Left cardiac atrium (tissue), 4 donors: ENCODE measurements at places on chromosomes 1 and 21.

- DNase-seq = peak; percentile 73
These were observed 382 bp downstream of the GPBP1L1 start for GRCh38 chr1:45686015-45686287.

- DNase-seq = no peak
These were observed 859.3 kb downstream of the KCNT2 start for GRCh38 chr1:195748969-195749368.

- no peak for DNase-seq
These were observed 279.5 kb downstream of the DUSP10 start for GRCh38 chr1:221462345-221462744.

DNA sequence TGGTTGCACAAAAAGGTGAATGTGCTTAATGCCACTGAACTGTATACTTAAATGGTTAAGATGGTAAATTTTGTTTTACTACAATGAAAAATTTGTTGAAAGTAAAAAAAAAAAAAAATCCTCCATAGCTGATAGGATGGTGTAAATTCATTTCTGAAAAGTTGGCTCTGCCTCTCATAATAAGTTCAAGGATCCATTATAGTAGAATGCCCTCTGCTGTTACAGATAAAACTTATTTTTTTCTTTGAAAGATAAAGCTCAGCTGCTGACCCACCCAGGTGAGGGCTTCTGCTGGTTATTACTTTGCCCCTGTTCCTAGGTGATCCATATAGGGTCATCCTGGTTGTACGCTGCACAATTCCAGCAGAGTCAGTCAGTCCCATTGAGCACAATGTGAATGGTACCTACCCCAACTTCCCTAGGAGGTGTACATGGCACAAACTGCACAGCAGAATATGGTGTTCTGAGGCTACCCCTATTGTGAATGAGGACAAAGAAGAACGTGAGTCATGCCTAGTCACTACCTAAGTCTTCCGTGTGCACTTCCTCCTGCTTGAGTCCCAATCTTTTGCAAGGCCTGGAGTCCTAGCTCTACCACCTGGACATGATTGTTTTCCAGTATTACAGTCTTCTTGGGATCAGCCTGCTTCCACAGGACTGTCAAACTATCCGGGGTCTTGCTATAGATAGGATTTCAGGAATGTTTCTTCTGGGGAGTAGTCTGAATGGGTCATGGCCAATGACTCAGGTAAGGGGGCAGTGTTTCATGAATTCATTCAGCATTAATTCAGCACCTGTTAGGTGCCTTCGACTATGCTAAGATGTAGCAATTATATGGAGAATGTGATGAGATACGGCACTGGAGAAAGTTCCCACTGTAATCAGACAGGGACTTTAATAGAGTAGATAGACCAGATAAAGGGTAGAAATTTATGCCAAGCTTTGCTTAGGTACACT is 20.8 kb upstream of the CD5L start:
- DNase-seq = no peak

GRCh38 chr1:90731382-90732050 is 14.4 kb upstream of the BARHL2 start:
- DNase-seq = no peak

DNA sequence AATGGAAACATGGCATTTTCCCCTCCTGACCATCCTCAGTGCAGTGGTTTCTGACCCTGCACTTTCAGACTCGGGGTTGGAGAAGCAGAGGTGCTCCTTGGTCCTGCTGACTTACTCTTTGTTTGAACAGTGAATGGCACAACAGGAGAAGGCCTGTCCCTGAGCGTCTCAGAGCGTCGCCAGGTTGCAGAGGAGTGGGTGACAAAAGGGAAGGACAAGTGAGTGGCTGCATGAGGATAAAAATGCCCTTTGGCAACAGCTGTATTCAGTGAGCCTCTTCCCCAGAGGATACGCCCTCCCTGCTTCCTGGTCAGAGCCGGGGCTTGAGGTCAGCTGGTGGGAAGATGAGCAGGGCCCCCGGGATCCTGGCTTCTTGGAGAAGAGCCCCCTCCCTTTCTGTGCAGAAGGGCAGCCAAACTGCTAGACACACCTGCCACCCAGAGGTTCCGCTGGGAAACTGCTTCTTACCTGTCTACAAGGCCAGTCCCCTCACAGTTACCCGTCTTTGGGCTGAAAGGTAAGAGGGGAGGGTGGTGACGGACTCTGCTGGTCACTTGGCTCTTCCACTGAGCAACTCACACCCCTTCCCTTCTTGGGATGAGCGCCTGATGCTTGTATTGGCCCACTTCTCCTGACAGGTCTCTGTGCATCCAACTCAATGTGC is 16.6 kb downstream of the NPL start:
- no peak for DNase-seq

DNA sequence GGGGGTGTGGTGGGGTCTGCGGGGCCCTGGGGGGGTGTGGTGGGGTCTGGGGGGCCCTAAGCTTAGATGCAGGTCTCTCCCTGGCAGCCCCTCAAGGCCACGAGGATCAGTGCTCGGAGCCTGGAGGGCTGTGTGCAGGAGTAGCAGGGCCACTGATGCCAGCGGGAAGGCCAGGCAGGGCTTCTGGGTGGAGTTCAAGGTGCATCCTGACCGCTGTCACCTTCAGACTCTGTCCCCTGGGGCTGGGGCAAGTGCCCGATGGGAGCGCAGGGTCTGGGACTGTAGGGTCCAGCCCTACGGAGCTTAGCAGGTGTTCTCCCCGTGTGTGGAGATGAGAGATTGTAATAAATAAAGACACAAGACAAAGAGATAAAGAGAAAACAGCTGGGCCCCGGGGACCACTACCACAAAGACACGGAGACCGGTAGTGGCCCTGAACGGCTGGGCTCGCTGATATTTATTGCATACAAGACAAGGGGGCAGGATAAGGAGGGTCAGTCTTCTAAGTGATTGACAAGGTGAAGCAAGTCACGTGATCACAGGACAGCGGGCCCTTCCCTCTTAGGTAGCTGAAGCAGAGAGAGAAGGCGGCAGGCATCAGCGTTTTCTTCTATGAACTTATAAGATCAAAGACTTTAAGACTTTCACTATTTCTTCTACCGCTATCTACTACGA is 8.7 kb downstream of the RNF223 start:
- no peak for DNase-seq

- no peak for DNase-seq
These were observed 81.1 kb downstream of the NR5A2 start for GRCh38 chr1:200108659-200109058.

GRCh38 chr1:168439456-168440375 is 104.1 kb downstream of the XCL2 start:
- peak; percentile 71 for DNase-seq

- no peak for DNase-seq
These were observed at the start of gene SHISAL2A for GRCh38 chr1:52632732-52633290. TSS of gene SHISAL2A (plus strand) at chr1:52633168. CDS start at chr1:52633494, 326 bp downstream.

DNA sequence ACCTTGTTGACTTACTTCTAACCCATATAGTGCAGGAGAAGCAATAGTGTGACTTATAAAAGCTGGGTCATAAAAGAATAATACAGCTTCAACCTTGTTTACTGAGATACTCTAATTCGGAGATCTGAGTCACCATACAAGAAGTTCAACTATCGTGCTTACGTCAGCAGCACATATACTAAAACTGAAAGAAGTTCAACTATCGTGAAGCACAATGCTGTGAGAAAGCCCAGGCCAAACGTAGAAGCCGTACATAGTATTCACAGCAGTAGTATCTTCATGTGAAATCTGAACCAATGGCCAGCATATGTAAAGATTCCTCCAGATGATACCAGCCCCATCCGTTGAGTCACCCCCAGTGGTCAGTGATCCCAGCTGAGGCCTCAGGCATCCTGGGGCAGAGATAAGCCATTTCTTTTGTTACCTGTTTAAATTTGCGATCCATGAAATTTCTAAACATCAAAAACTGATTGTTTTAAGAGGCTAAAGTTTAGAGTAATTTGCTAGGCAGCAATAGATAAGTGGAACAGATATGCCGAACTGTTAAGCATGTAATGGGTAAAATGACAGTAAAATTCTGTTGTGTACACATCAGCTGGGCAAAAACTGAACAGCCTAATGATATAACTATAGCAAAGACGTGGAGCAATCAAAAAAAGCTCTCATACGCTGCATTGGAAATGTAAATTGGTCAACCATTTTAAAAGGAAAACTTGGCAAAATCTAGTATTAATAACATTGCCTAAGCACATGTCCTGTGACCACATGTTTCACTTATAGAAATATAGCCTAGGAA is 53.9 kb upstream of the SAMD13 start:
- no peak for DNase-seq

DNA sequence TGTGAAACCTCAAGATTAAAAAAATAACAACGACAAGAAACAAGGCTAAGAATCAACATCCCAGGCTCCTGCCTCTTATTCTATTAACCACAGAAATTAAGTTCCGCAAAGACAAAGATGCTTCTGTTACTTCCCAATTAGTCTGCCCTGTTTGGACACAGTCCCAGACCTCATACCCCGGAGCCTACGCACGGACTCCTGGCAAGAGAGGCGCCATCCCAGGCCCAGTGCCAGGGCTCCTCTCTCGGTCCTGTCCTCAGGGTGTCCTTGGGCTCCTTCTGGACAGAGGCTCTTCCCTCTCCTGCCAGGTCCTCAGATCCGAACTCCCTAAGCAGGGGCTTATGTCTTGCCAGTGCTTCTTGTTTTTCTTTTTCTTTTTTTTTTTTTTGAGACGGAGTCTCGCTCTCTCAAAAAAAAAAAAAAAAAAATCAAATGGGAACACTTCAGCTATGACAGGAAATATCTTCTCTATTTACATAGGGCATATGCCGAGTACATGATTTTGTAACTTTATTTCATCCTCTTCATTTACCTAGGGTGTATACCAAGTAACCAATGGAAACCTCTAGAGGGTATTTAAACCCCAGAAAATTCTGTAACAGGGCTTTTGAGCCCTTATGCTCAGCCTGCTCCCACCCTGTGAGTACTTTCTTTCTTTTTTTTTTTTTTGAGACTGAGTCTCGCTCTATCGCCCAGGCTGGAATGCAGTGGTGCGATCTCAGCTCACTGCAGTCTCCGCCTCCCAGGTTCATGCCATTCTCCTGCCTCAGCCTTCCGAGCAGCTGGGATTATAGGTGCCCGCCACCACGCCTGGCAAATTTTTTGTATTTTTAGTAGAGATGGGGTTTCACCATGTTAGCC is 11.7 kb upstream of the ENO1 start:
- peak; percentile 91 for DNase-seq

DNA sequence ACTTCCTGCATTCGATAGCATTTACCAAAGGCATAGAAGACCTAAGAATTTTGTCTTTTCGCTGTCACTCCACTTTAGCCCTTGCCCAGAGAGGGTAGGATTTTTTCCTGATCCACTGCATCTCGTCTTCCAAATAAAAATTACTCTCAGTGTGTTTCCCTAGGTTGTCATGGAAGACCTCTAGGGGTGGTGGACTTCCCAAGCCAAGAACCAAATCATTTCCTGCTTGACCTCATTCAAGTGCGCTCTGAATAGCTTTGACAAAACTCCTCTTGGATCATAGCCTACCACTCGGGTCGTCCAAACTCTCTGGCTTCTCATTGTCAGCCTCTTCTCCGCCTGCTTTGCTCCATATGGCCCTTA is 431 bp upstream of the C1orf52 start:
- DNase-seq = peak; percentile 39

DNA sequence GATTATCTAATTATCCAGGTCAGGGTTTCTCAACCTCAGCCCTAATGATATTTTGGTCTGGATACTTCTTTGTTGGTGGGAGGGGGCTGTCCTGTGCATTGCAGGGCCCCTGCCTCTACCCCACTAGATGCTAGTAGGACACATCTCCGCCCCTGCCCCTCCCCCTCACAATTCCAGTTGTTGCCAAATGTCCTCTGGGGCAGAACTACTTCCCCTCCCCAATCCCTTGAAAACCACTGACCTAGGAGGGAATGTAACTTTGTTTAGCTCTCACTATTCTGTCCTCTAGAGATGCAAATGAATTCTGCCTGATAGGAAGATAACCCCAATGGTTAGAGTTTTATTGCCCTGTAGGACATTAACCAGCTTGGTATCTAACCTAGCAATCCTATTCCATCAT is 8.1 kb downstream of the CACNA1S start:
- no peak for DNase-seq

GRCh38 chr1:23574265-23574754 is 15.0 kb upstream of the ID3 start:
- DNase-seq = no peak
